ENCODE measurements at places on chromosomes 5 and 9. TPM values are rescaled to one million over a fixed set of nuclear protein-coding genes. Genes with fewer than 3 reads are reported as not detected.
A peak's percentile ranks its signal among the peaks of the same experiment; 100 is the strongest.

GRCh38 chr5:55763746-55764420 lies 26.0 kb downstream of the DDX4 start:
- DNase-seq = no peak

- peak; percentile 57 for DNase-seq
Measured at GRCh38 chr5:137320056-137321045, 178.8 kb downstream of the SPOCK1 start.

Gene ZNF354C
- 6.8 TPM for total RNA-seq

DNA sequence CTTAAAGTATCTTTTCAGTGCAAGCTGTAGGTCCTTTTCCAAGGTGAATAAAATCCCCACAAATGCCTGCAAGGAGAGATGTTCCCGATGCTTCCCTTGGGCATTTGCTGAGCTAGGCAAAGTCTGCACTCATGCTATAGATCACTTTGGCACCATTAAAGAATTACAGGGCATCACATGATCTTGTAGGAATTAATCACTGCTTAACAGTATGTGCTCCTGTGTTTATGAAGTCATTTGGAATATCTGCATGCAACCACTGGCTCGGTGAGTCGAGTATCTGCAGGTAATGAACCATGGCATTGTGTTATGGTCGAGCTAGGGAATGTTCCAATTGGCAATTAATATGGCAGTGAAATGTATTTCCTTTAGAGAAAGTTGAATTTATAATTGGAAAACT lies 615.1 kb downstream of the TLE1 start:
- no peak for DNase-seq

Gene DMGDH
- 4.5 TPM for total RNA-seq

GRCh38 chr5:140635291-140636257 lies 2.6 kb upstream of the CD14 start:
- DNase-seq = no peak

DNA sequence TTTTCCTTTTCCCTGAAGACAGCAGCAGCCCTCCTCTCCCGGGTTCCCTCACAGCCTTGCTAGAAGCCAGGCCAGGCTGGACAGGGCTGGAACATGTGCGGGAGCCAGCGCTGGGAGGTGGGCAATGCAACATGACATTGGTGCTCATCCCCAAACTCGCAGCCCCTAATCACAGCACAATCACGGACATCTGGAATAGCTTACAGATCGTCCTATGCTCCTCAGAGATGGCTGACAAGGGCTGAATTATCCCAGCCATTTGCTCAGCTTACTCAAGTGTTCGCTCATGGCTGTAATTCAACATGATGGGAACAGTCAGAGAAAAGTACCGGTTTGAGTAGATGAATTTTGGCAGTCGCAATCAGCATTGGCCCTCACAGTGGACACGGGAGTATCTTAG lies 49.8 kb downstream of the FSTL4 start:
- no peak for DNase-seq

Gene GCNT1
- total RNA-seq = 9.9 TPM

Gene CFAP77
- not detected for total RNA-seq

DNA sequence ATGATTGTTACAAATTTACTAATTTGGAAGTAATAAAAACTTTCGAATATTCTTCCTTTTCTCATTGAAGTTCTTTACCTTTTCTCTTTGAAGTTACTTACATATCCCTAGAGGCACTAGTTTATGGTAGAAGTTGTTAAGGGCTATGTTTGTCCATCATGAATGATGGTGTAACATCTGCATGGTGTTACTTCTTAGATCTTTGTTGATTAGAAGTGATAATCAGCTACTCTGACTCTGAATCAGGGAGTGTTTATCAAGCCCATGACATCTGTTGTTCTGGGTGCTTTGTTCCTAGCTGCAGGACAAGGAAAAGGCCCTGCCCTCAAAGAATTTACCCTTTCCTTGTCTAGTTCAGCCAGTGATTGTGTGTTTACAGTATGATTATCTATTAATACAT lies 32.9 kb downstream of the MAP3K1 start:
- no peak for DNase-seq

- DNase-seq = peak; percentile 20
Measured at GRCh38 chr5:88940713-88941112, 57.7 kb upstream of the MEF2C start.

Gene SERF1A
- 8.7 TPM for total RNA-seq

GRCh38 chr9:3804103-3804502 lies 278.3 kb upstream of the RFX3 start:
- peak; percentile 29 for DNase-seq

GRCh38 chr5:36392818-36393217 lies 91.1 kb upstream of the RANBP3L start:
- peak; percentile 74 for DNase-seq

DNA sequence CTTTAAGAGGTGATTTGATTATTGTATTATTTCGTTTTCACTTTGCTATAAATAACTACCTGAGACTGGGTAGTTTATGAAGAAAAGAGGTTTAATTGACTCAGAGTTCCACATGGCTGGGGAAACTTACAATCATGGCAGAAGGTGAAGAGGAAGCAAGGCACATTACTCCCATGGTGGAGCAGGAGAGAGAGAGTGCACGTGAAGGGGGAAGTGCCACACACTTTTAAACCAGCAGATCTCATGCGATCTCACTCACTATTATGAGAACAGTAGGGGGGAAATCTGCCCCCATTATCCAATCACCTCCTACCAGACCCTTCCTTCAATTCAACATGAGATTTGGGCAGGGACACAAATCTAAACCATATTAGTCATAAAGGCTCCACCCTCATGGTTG lies 36.1 kb upstream of the NDFIP1 start:
- DNase-seq = no peak

GRCh38 chr9:83991355-83991754 lies 10.8 kb downstream of the RMI1 start:
- no peak for DNase-seq

Gene ENC1
- total RNA-seq = 72.1 TPM

- DNase-seq = no peak
Measured at GRCh38 chr9:72931437-72931836, 21.4 kb downstream of the ALDH1A1 start.

Gene EIF4E1B
- total RNA-seq = not detected
